ENCODE measurements at places on chromosomes 11 and 22.

DNA sequence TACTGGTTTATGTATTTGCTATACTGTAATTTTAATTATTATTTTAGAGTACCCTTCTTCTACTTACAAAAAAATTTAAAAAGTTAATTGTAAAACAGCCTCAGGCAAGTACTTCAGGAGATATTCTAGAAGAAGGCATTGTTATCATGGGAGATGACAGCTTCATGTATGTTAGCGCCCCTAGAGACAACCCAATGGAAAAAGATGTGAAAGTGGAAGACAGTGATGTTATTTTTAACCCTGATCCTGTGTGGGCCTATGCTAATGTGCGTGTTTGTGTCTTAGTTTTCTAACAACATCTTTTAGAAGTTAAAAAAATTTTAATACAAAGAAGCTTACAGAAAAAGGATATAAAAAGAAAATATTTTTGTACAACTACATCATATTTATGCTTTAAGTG, 205.0 kb downstream of the FAM76B start:
- DNase-seq: no peak

- DNase-seq: peak; percentile 35
These were observed 10.3 kb downstream of the TOP3B start for GRCh38 chr22:21972293-21972779.

DNA sequence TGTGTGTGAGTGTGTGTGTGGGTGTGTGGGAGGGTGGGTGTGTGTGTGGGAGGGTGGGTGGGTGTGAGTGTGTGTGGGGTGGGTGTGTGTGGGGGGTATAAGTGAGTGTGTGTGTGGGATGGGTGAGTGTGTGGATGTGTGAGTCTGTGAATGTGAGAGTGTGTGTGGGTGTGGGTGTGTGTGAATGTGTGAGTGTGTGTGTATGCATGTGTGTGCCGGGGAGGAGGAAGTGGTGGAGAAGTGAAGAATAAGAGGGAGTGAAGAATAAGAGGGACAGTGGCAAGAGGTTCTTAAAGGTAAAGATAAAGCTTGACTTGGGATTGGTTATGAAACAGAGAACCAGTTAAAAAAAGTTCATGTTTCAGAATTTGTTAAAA, 54.0 kb downstream of the PRR5L start:
- DNase-seq: no peak

GRCh38 chr11:72784662-72785061, 9.2 kb downstream of the STARD10 start:
- DNase-seq: no peak

DNA sequence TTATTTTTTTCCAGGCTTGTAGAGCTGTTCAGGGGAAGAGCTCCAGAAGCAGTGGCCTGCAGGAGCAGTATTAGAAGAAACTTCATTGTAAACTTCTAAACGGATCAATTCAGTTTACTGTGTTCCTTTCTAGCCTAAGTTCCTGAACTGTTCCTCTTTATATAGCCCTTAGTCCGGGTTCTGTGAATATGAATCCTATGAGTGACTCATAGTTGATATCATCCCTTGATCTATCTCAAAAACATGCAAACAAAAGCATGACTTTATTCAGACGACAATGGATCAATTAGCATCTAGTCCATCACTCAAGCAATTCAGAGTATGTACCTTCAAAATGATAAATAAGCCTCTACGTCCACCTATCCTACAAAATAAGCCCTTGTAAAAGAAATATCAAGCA, at the start of gene MMP12:
Gene MMP12 (minus strand): TSS at position 131 of the 400 bp plus-strand sequence. CDS start 45 bp downstream, at position 86.
- no peak for DNase-seq

DNA sequence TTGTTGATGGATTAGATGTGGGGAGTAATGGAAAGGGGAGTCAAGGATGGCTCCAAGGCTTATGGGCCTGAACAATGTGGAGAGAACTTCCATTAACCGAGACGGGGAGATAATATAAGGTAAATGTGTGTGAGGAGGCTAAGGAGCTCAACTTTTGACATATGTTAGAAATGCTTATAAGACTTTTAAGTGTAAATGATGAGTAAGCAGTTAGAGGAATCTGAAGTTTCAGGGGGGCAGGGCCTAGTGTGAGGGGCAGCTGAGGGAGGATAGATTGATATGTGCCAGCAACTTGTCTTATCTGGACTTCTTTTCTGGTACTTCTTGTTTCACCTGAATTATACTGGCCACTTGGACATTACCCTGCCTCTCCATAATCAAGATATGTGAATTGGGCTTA, 29.9 kb downstream of the ANKRD42 start:
- DNase-seq: no peak

DNA sequence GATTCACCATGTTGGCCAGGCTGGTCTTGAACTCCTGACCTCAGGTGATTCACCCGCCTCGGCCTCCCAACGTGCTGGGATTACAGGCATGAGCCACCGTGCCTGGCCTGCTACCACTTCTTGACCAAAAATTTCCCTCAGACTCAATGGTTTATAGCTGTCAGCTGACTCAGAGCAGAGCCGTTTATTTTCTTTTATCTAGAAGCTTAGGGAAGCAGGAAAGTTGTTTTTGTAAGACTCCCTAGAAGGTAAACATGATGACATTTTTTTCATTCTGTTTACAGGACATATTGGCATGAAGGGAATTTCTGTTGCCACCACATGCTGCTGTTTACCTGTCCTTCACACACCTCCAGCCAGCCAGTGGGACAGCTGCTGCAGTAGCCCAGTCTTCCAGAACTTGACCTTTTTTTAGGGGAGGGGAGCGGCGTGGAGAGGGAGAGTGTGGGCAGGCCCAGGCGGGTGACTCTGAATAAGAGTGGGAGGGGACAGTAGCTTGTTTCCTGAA, 56.1 kb upstream of the PTPRJ start:
- peak; percentile 89 for DNase-seq

DNA sequence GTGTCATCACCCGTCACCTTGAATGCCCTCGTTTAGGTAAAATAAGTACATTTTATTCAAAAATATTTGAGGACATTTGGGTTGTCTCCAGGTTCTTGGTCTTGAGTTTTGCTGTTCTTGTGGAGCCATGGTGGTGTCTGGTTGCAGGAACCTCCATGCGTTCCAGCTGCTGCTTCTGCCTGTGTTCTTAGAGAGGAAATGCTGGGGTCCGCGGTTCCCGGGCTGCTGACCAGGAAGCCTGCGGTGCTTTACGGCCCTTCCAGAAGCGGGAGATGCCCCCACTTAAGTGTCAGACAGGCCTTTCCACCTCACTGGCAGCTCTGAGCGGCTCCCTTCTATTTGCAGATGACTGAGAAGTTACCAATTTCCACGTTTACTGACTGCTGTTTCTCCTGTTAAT, 66.8 kb downstream of the LRP5 start:
- no peak for DNase-seq

DNA sequence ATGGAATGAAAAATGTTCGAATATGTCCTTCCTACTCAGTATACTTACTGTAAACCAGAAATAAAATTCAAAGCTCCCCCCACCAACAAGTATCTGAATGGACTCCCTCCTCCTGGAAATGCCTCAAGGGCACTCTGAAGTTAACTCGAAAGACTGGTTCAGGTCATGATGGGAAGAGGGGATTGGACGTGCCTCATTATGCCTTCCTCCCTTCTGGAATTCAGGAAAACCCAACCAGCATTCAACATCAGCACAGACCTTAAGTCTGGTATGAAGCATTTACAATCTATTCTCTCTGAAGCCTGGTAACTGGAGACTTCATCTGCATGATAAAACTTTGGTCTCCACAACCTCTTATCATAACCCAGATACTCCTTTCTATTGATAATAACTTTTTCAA, 428.3 kb upstream of the RAG2 start:
- DNase-seq: no peak

- DNase-seq: no peak
These were observed 58.7 kb upstream of the PRODH start for GRCh38 chr22:18994701-18995326.

DNA sequence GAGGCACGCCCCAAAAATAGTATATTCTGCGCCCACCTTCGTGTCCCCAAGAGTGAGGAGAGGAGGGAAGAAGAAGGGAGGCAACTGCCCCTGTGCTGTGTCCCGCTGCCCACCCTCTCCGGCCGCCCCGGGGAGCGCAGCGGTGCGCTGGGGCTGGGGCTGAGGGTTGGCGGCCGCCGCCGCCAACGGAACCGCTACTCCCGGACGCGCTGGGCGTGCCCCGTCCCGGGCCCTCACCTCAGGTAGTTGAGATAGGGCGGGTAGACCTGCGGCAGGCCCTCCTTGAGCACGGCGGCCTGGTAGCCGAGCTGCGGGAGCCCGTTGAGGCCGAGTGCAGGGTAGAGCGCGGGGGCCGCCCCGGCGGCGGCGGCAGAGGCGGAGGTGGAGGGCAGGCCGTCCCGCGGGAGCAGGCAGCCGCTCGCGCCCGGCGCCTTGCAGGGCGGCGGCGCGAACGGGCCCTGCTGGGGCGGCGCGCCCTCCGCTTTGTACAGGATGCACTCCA, 2.4 kb downstream of the PGR start:
- DNase-seq: no peak

DNA sequence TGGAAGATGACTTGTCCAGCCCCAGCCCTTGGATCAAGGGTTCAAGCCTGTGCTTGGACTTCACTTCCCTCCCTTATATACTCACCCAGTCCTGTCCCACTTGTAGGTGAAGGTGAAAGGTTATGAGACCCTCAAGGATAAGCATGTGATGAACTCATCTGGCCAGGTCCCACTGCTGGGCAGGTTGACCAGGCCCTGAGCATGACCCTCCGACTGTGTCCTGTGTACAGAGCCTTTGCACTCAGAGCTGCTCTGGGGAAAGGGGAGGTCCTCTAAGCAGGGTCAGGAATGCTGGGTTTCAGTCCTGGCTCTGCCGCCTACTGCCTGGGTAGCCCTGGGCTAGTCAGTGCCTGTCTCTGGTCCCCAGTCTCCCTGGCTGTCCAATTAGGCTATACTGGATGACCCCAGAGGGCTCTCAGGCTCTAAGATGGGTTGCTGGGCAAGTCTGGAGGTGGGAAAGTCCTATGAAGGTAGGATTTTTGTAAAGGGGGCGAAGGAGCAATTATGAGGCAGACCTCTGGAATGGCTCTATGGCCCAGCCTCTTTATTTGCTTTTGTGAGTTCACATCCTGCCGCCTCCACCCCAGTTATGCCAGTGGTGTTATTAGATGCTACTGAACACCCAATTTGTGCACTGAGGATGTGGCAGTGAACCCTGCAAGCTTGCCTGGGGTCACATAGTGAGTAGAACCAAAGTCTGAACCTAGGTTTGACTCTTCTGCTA, 14.1 kb downstream of the DGAT2 start:
- peak; percentile 18 for DNase-seq

DNA sequence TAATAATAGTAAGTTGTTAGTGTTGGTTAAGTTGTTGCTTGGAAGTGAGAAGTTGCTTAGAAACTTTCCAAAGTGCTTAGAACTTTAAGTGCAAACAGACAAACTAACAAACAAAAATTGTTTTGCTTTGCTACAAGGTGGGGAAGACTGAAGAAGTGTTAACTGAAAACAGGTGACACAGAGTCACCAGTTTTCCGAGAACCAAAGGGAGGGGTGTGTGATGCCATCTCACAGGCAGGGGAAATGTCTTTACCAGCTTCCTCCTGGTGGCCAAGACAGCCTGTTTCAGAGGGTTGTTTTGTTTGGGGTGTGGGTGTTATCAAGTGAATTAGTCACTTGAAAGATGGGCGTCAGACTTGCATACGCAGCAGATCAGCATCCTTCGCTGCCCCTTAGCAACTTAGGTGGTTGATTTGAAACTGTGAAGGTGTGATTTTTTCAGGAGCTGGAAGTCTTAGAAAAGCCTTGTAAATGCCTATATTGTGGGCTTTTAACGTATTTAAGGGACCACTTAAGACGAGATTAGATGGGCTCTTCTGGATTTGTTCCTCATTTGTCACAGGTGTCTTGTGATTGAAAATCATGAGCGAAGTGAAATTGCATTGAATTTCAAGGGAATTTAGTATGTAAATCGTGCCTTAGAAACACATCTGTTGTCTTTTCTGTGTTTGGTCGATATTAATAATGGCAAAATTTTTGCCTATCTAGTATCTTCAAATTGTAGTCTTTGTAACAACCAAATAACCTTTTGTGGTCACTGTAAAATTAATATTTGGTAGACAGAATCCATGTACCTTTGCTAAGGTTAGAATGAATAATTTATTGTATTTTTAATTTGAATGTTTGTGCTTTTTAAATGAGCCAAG, 2.7 kb downstream of the NEAT1 start:
- peak; percentile 79 for DNase-seq

GRCh38 chr22:37340331-37341262, 58.3 kb downstream of the CYTH4 start:
- no peak for DNase-seq

- DNase-seq: no peak
These were observed 135.0 kb upstream of the MTNR1B start for GRCh38 chr11:92834296-92835020.

GRCh38 chr11:1226226-1226985, 3.5 kb downstream of the MUC5B start:
- DNase-seq: no peak

- no peak for DNase-seq
These were observed 49.7 kb downstream of the CYTH4 start for GRCh38 chr22:37331856-37332536.

DNA sequence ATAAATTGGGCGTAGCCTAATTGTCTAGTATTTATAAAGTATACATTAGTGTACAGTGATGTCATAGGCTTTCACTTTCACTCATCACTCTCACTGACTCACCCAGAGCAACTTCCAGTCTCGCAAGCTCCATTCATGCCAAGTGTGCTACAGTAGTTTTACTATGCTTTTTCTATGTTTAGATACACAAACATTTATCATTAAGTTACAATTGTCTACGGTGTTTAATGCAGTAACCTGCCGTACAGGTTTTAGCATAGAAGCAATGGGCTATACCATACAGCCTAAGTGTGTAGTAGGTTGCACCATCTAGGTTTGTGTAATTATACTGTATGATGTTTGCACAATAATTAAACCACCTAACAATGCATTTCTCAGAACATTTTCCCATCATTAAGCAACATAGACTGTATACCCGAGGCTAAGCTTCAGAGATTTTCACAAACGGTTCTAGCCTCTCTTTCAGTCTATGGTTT, 17.5 kb downstream of the OR9G1 start:
- no peak for DNase-seq

All from EH (cell line).